Sigmoid colon (tissue), 7 donors: ENCODE measurements at places on chromosomes 6 and 20. TPM values are rescaled to one million over a fixed set of nuclear protein-coding genes. Genes with fewer than 3 reads are reported as not detected.

The RAB44 gene
- polyA plus RNA-seq = under 0.01 TPM

DNA sequence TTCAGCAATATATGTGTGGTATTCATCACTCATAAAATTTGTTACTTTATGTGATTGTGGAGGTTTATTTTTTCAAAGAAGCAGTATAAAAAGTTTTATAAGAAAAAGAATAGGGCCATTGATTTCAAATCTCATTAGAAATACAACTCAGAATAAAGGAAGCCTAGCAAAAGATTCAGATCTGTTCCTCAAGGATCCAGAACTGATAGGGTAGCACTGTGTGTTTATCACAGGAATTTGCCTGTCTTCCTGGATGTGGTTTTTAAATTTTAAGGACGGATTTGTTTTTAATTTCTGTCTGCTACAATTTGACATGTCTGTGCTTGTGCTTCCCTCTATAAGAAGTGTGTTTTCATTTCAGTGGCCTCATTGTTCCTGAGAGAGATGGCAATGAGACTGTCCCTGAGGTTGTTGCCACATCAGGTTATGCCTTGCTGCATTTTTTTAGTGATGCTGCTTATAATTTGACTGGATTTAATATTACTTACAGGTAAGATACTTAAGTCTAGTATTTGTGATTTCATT is 74.6 kb downstream of the ATRN start:
- DNase-seq = no peak

DNA sequence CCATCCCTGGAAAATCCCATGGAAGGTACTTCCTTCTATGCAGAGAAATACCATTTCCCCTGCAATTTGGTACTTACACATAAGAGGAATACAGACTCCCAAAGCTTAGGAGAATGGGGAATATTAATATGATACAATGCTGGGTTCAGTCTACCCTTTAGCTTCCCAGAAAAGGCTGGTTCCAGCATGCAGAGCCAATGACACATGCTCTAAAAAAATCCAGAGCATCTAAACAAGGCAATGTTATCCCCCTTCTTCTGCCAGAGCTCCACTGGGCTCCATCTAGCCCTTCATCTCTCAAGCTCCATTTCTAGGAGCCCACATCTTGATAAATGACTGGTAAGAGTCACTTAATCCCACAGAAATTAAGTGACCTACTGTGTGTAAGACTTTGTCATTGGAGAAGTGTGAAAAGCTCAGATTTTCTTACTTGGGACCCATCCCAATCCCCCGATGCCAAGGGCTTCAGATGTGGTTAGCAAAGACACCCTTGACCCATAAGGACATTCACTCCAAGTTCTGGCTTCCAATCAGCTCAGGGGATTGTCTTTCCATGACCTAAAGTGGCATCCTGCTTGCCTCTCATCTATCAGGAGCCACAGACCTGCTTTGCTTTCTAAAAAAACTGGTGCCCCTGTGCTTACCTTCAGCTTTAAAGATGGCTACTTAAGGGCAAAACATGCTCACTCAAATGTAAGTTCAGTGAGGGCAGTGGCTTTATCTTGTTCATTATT is 137.5 kb downstream of the UNC5CL start:
- no peak for DNase-seq

DNA sequence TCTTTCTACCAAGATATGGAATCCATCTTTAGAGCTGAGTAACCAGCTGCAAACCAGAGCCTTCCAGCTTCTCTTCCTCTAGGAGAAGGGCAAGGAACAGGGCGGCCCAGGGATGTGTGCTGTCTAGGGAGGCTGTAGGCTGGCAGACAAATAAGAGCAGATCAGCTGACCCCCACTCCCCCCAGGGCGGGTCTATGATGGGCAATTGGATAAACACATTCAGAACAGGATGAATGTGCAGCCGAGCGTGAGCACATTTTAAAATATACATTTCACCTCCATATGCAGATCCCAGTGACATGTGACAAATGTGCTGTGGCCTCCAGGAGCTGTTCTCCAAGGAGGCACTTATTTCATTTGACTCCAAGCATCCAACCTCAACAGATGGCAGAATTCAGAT is 580.1 kb downstream of the PTPRT start:
- DNase-seq = no peak

- DNase-seq = no peak
These were observed 74.9 kb upstream of the TOX2 start for GRCh38 chr20:43839793-43840199.

The HSPA12B gene
- polyA plus RNA-seq = 7.8 TPM

The OXT gene
- polyA plus RNA-seq = 0.29 TPM

GRCh38 chr6:142236691-142237090 is 65.1 kb upstream of the ADGRG6 start:
- no peak for DNase-seq

DNA sequence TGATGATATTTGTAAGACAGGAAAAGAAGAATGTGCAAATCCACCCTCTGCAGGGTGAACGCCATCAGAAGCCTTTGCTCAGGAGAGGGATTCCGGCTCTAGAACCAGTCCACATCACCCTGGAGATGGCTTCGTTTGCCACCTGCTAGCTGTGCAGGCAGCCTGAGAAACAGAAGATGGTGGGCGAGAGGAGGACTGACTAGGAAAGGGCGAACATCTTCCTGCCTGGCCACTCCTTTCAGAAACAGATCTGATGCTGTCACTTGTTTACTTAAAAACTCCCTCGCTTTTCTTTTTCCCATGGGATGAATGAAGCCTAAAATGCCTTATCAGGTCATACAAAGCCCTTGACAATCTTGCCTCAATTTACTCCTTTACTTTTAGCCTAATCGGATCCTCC is 1.2 kb downstream of the PTPRA start:
- DNase-seq = no peak

GRCh38 chr20:59031564-59032022 is 542 bp downstream of the ATP5F1E start:
- DNase-seq = no peak

- no peak for DNase-seq
These were observed 120.2 kb downstream of the GMPR start for GRCh38 chr6:16358531-16359138.

DNA sequence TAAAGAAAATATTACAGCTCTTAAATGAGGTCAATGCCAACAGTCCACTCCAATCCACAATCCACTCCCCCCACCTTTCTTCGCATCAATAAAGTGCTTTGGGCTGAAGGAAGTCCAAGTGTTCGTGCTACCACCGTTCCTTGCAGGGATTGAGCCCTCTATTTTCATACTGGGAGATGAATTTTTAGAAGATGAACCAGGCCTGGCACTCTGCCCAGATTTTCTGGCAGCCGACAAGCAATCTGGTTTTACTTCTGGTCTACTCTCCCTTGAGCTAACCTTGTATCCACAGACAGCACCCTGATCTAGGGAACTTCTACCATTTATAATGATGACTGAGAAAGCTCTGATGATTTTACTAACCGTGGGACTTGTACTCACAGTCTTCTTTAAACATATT is 72.3 kb downstream of the BTBD9 start:
- peak; percentile 89 for DNase-seq

- DNase-seq = peak; percentile 94
These were observed at the start of gene RGL2 for GRCh38 chr6:33298773-33299236. RGL2 (minus strand) TSS chr6:33298942; CDS start chr6:33298610, 332 bp downstream.

DNA sequence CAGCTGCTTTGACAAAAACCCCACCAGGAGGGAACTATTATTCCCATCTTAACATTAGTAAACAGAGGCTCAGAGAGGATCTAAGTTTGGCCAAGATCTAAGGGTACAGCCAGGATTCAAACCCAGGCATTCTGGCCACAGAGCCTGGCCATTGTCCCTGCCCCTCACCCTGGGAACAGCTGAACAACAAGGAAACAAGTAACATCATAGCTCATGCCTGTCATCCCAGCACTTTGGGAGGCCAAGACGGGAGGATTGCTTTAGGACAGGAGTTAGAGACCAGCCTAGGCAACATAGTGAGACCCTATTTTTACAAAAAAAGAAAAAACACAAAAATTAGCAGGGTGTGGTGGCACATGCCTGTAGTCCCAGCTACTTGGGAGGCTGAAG is 27.5 kb downstream of the TOX2 start:
- DNase-seq = no peak

DNA sequence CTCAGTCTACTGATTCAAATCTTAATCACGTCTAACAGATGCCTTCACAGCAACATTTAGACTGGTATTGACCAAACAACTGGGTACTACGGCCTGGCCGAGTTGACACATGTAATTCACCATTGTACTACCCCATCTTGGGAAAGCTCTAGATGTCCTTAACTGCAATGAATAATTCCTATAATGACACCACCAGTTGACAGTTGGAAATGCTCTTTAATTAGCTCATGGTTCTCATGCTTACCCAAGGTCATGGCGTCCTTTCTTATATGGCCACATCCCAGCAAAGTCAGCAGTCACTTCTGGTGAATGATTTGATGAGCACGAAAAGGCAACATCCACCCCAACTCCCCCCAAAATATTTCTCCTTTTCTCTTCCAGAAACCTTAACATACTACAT is 150.9 kb downstream of the MYLK4 start:
- DNase-seq = no peak

GRCh38 chr6:45148711-45149341 is 179.3 kb upstream of the RUNX2 start:
- no peak for DNase-seq

GRCh38 chr6:117740605-117741004 is 65.3 kb downstream of the NUS1 start:
- DNase-seq = no peak

GRCh38 chr20:51391926-51392325 is 150.6 kb downstream of the NFATC2 start:
- DNase-seq = no peak

DNA sequence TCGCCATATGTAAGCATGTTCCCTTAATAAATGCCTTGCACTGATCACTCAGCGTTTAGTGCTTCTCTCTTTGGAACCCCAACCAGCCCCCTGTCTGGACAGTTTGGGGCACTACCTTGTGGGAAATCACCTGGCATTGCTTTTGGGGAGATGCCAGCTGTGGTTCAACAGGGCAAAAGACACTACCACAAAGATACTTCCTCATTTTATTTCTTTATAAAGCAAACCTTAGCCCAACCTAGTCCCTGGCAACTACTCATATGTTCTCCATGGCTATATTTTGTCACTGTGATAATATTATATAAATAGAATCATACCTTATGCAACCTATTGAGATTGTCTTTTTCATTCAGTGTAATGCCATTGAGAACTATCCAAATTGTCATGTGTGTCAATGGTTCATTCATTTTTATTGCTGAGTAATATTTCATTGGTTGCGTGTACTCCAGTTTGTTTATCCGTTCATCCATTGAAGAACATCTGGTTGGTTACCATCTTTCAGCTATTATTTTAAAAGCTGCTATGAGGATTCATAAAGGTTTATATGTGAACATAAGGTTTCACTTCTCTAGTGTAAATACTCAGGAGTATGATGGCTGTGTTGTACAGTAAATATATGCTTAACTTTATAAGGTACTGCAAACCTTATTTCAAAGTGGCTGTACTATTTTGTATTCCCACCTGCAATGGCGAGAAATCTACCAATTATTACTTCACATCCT is 114.8 kb downstream of the MOXD1 start:
- DNase-seq = no peak

GRCh38 chr20:38094373-38094891 is 60.9 kb downstream of the RPRD1B start:
- peak; percentile 83 for DNase-seq

The NR2E1 gene
- polyA plus RNA-seq = not detected

- DNase-seq = no peak
These were observed 22.9 kb upstream of the DDR1 start for GRCh38 chr6:30861257-30862048.

The PTCRA gene
- polyA plus RNA-seq = 0.23 TPM

The LHFPL5 gene
- polyA plus RNA-seq = not detected

- DNase-seq = no peak
These were observed 9.1 kb downstream of the TXLNB start for GRCh38 chr6:139282684-139283083.

GRCh38 chr6:12075067-12075563 is 63.0 kb downstream of the HIVEP1 start:
- DNase-seq = no peak

DNA sequence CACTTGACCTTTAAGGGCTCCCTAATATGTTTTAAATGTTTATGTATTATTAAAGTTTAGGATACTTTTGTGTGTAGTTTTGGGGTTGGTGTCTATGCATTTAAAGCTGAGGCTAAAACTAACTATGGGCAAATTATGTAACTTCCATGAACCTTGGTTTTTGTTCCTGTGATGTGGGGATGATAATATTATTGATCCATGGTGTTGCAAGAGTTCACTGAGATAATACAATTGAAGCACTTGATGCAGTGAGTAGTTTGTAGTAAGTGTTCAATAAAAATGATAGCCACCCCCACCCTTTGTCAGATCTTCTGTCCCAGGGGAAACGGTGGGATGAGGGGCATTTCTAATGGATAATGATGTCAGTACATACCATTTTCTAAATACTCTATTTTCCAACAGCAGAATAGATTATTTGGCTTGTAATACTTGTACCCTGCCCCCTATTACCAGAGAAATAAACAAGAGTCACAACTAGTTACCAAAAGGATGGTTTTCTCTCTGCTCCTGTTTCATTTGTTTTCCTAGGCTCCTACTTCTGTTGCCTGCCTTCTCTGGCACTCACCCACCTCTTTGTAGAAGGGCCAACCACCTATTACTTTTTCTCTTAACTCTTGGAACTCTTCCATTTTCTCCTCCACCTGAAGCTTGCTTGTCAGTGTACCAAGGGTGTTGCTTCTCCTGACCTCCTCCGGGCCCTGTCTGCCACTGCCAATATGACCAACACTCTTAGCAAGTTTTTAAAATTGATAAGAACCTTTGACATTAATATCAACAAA is 97.9 kb downstream of the RCAN2 start:
- no peak for DNase-seq

DNA sequence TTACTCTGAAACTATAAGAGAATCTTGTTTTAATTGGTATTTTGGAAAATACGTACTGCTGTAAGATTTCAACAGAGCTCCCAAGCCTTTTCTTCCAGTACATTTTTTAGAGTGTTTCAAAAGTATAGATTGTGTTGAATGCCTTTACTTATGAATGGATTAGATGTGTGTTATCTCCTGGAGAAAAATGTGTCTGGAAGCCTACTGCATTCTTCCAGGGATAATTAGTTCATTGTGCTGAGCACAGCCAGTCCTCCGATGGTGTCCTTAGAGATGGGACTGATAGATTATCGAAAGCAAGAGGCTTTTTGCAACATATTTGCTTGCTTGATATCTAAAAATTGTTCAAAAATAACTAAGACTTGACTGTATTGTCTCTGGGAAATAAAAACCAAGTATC is 114.2 kb downstream of the PLEKHG1 start:
- DNase-seq = no peak

DNA sequence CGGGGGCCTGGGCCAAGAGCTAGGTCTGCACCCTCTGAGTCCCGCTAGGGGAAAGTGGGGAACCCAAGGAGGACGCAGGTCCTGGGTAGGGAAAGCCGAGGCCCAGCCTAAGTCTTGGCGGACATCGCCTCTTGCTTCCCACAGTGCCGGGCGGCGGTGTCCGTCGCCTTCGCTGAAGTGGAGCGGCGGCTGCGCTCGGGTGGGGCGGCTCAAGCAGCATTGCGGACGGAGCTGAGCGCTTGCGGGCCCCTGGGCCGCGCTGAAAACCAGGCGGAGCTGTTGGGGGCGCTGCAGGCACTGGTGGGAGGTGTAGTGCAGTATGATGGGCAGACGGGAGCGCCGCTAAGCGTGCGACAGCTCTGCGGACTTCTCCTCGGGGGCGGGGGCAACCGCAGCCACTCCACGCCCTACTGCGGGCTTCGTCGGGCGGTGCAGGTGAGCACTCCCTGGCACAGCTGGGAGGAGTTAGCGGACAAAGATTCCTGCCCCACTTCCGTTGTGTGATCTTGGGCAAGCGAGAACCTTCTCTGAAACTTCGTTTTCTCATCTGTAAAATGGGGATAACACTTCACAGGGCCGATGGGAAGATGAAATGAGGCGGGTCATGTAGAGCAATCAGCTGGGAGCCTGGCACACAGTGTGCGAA is 4.2 kb downstream of the PRSS16 start:
- no peak for DNase-seq
